ENCODE measurements at places on chromosomes 2 and 18.
A peak's percentile ranks its signal among the peaks of the same experiment; 100 is the strongest.

DNA sequence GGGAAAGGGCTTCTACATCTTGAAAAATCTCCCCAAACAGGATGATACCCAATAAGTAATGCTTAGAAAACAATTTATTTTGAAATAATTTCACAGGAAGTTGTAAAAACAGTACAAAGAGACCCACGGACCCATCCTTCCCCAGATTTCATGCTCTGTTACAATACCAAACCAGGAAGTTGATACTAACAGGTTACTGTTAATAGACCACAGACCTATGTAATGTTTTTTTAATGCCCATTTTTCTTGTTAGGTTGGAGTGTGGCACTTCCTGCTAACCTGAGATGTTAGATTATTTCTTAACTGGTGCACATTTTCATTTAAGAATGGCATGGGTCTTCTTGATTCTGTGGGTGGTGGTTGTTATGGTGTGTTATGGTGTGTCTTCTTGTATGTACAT, 21.4 kb upstream of the MGAT5 start:
- no peak for DNase-seq

DNA sequence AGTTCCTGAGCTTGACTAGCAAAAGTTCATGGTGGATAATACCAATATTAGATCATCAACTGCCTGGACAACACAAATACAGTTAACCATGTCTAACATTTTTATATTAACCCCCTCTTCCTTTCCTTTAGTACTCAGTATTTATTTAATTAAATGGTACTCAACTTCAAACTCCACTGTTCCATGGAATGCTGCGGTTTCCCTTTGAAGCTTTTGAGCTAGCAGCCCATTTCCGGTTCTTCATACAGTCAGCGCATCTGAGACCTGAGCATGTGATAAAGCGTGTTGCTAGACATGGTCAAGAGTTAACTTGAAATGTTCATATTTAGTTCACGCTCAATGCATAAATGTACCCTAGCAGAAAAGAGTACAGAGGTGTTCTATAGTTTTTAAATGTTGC, 278.4 kb downstream of the ALPK2 start:
- no peak for DNase-seq

DNA sequence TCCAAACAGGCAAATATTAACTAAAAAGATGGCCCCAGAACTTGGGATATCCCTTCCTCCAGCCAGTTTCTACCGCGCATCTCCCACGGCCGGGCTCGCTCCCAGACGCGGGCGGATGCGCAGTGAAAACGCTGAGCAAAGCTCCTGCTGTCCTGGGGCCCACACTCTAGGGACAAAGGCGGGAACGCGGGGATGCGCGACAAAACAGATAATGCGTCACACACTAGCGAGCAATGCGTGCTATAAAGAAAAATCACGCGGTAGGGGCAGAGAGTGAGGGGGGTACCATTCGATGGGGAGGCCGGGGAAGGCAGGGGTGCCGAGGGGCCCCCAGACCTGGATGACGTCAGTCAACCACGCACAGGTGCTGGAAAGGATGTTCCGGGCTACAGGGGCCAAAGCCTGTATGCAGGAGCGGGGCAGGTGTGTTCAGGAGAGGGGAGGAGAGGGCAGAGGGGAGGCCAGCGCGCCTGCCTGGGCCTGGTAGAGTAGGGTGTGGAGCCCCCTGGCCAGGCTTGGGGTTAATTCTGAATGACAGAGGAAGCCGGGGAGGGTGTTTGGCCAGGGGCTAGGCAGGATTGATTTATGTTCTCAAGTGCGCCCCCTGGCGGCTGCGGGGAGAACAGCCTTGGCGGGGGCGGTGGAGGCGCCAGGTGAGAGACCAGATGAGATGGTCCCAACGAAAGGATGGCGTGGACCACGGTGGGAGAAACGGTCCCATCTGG, 14.9 kb upstream of the ITM2C start:
- DNase-seq, result peak; percentile 77

DNA sequence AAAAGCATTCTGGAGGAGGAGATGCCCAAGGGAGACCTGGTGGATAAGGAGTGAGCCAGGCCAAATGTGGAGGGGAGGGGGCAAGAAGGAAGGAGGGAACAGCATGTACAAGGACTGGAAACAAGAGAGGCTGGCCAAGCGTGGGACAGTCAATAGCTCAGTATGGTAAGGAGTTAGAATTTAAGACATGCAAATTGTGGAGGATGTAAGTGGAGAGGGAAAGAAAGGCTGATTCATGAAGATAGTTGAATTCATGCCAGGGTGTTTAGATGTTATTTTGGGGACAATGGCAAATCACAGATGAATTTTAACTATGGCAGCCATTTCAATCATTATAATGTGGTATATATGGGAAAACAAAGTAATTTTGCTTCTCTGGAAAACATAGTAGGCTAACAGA, 462.3 kb downstream of the MEIS1 start:
- no peak for DNase-seq

GRCh38 chr2:232633413-232634205, at the start of gene EFHD1:
TSS of gene EFHD1 (plus strand) at chr2:232633604. CDS start at chr2:232633705, 101 bp downstream.
- DNase-seq, result peak; percentile 49

- DNase-seq, result no peak
Measured at GRCh38 chr2:176763130-176763529, 449.5 kb upstream of the HNRNPA3 start.

DNA sequence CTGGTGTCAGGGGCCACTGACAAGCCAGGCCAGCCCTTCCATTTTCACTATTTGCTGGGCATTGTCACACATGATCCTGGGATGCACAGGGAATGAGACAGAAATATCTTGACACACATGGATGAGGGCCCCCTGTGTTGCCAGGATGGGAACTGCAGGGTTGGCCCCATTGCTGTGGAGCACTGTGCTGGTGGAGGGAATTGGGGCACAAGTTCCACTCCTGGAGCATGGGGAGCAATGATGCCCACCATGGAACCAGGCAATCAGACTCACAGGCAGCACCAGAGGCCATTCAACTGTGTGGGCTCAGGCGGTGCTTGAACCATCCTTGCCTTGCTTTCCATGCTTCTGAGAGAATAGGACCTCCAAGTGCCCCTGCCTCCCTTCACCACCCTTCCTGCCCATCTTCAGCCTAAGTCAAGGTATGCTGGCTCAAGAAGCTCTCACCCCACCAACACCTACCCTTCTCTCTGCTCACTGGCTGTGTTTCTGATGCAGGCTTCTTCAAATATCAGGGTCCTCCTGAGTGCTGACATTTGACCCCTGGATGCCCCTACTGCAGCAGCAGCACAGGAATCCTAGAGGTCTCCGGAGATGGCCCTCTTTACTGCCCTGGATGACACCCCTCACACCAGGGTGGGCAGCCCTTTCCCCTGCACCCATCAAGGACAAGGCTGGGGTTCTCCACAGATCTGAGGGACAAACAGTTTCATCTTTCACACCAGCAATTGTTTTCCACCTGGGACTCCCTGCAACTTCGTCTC, 11.0 kb downstream of the ADRA2B start:
- no peak for DNase-seq

DNA sequence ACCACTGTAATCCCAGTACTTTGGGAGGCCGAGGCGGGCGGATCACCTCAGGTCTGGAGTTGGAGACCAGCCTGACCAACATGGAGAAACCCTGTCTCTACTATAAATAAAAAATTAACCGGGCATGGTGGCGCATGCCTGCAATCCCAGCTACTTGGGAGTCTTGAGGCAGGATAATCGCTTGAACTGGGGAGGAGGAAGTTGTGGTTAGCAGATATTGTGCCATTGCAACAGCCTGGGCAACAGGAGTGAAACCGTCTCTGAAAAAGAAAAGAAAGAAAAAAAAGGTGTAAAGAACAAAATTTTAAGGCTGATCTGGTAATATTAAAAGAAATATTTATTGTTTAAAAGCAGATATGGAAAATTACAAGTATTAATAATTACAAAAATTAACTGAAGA, 29.7 kb downstream of the ZNF804A start:
- no peak for DNase-seq

- DNase-seq, result no peak
Measured at GRCh38 chr2:51065276-51065675, 33.3 kb upstream of the NRXN1 start.

DNA sequence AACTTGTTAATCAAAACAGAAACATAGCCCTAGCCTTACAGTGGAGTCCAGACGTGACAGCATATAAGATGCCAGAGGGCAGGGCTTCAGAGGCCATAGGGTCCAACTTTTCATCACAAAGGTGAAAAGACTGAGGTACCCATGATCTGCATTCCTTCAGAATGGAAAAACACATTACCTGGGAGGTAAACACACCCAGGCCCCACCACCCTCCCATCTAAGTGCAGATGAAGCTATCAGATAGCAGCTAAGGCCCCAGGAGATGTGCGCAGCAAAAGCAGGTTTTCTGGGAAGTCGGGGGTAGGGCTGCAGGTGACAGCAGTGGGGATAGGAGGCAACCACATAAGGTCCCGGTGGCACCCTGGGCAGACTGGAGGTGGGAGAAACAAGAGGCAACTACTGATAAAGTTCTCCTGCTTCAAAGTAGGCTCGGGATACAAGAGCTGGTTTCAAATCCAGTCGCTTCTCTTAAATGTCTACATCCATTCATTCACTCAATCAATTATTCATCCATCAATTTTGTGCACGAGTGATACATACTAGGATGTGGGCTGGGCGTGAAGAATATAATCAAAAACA, 75.1 kb upstream of the TMEM247 start:
- no peak for DNase-seq

- no peak for DNase-seq
Measured at GRCh38 chr2:224206816-224207215, 167.7 kb upstream of the SERPINE2 start.

DNA sequence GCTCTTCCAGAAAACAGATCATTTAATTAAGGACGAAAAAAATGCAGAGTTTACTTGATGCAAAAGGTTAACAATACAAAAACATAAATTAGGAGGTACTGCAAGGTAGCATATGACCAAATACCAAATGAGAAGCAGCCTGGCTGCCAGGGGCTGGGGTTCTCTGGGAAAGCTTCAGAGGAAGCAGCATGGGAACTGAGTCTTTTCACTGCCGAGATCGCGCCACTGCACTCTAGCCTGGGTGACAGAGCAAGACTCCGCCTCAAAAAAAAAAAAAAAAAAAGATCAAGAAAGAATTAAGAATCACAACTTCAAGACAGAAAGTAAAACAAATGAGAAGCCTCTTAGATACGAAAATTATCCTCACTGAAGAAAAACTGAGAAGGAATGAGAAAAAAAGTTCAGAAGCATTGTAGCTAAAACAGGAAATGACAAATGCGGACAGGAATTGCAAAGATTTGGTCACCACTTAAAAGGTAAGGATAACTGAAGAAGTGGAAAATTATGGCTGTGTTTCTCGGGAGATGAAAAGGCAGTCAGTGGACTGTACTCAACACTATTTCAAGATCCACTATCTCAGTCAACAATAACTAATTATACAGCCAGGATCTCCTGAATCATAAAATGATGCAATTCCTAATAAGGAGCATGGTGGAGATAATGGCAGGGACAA, 4.3 kb downstream of the SEPTIN10 start:
- DNase-seq, result no peak

GRCh38 chr2:211688196-211688595, 850.4 kb downstream of the ERBB4 start:
- no peak for DNase-seq

DNA sequence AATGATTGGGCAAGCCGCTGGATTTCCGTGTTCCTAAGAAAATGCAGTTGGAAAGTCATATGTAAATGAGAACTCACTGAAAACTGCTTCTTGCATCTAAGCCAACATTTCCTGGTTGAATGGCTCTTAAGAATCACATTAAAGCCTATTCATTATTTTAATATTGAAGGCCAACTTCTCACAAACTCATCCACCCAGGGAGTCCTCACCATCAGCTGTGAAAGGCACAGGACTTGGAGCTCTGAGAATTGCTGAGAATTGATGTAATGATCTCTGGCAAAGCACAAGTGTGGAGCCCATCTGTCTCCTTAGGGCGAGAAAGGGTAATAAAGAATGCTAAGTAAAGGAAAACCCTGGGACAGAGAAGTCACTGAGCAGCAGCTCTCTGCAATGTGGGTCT, 55.9 kb upstream of the APCDD1 start:
- no peak for DNase-seq

DNA sequence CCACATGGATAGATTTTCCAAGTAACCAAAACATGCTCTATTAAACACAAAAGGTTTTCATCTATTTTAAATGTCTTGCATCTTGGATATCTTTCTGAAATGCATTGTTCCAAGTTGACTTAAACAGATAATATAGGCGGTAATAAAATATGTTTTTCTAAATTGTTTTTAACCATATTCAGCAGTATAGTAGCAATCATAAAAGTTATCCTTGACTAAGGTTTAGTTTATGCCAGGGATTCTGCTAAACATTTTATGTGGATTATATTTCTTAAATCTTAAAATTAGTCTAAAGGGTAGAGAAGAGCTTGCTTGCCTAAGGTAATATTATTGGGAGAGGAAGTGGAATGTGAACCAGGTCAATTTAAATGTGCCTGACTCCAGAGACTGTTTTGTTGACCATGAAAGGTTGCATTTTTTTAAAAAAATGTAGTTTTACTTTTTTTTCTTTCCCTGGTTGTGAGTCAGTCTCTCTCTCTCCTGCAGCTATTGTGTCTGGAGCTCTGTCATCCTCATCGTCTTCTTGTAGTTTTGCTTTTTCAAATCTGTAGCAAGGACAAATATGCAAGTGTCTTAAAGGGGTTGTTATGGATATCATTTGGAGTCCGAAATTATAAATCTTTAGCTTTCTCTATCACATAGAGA, 309.1 kb upstream of the COL3A1 start:
- no peak for DNase-seq
